ENCODE measurements at places on chromosomes 16 and 17.

DNA sequence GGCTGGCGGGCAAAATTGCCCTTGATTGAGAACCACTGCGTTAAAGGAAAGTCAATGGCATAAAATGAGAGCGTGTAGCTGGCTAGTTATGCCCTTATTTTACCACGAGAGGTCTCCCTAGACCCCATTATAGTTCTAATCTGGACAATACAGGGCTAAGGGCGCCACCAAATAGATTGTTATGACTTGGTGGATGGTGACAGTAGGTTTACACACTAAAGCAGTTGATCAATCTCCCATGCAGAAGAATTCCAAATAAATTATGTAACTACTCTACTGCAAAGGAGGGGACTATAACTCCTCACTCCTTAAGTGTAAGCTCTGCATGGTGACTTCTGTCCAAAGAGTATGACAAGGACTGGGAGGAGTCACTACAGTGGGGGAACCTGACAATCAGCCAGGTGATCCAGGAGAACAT, 20.4 kb upstream of the YPEL2 start:
- DNase-seq, result peak; percentile 63
- no peaks in the 10 kb centered on the region for H3K36me3 ChIP-seq
- H3K27ac ChIP-seq, result no peak overlapping the region
- peaks cover 1% of the 10 kb centered on the region for H3K27me3 ChIP-seq

- H3K4me3 ChIP-seq, result no peak overlapping the region
- H3K27ac ChIP-seq, result no peak overlapping the region
- DNase-seq, result no peak
- H3K4me1 ChIP-seq, result no peaks in the 10 kb centered on the region
- peaks cover 30% of the 10 kb centered on the region for H3K36me3 ChIP-seq
Measured at GRCh38 chr17:29514792-29515191, 52.0 kb downstream of the ABHD15 start.

DNA sequence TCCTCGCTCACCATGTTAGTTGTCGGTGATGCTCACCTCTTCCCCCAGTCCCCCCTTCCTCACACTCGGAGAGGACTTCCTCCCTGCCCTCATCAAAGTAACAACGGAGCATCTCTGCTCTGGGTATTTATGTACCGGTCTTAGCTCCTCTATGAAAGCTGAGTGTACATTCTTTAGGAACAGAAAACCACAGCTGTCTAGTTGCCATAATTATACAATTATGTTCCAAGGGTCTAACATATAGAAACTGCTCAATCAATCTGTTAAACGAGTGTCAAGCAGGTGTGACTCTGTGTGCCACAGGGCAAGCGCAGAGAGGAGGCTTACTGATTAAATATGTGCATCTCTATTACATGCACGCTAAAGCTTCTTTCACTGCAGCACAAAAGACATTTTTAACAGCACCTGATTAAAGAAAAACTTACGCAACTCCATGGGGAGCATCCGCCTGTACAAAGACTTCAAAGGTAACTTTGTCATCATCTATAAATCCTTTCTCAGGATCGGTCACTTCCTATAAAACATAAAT, 37.8 kb downstream of the LITAFD start:
- H3K27me3 ChIP-seq, result no peaks in the 10 kb centered on the region
- H3K36me3 ChIP-seq, result peaks cover 80% of the 10 kb centered on the region

DNA sequence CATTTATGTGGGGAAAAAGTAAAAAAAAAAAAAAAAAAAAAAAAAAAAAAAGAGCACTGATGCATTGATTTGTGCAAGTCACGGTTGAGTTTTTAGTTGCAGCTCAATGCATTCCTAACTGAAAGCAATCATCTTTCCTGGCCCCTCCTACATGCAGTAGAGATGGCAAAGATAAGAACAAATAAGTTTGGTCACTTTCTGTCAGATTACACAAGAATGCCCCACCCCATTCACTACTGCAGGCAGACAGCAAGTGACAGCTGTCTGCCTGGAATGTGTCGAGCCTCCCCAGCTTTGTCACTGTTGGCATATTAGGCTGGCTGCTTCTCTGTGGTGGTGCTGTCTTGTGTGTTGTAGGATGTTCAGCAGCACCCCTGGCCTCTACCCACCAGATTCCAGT, 243.5 kb downstream of the FOXL1 start:
- no peak overlapping the region for H3K4me3 ChIP-seq
- no peaks in the 10 kb centered on the region for H3K36me3 ChIP-seq
- no peak overlapping the region for H3K27ac ChIP-seq
- H3K4me1 ChIP-seq, result no peaks in the 10 kb centered on the region
- peaks cover 12% of the 10 kb centered on the region for H3K27me3 ChIP-seq

DNA sequence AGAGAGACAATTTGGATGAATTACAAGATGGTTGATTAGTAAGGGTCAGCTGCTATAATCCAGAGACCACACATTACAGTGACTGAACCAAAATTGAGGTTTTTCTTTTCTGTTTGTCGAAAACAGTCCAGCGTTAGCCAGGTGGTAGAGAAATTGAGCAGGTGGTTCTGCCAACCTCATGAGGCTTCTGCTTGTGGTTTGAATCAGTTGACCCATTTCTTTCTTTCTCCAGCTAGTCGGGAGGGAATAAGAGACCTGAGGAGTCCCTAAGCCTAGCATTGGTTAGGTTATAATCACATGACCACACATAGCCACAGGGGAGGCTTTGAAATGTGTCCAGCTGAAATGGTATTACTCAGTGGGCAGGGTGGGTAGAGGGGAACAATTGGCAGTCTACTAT, 504.6 kb downstream of the HS3ST4 start:
- no peaks in the 10 kb centered on the region for H3K27me3 ChIP-seq
- no peaks in the 10 kb centered on the region for H3K4me1 ChIP-seq
- H3K27ac ChIP-seq, result no peak overlapping the region
- no peaks in the 10 kb centered on the region for H3K36me3 ChIP-seq

GRCh38 chr16:65672960-65673359, 551.1 kb upstream of the CDH11 start:
- no peaks in the 10 kb centered on the region for H3K4me1 ChIP-seq
- no peak overlapping the region for H3K27ac ChIP-seq
- H3K36me3 ChIP-seq, result no peaks in the 10 kb centered on the region
- no peak for DNase-seq

DNA sequence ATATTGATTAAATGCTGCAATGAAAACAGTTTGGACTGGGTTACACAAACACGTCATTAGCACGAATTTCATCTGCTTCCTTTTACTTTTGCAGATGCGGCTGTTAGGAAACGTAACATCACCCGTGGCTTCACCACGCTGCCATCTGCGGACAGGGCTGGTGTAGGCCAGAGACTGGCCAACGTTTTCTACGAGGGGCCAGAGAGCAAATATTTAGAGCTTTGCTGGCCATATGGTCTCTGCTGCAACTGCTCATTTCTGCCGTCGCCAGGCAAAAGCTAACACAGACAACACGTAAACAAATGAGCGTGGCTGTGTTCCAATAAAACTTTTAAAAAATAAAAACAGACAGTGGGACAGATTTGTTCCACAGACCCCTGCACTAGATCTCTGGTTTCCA, 96.6 kb downstream of the ENGASE start:
- no peaks in the 10 kb centered on the region for H3K27me3 ChIP-seq
- H3K4me1 ChIP-seq, result no peaks in the 10 kb centered on the region
- no peaks in the 10 kb centered on the region for H3K36me3 ChIP-seq
- no peak overlapping the region for H3K4me3 ChIP-seq
- no peak overlapping the region for H3K27ac ChIP-seq
